ENCODE measurements at places on chromosomes 13 and 19. TPM values are rescaled to one million over a fixed set of nuclear protein-coding genes. Genes with fewer than 3 reads are reported as not detected.

DNA sequence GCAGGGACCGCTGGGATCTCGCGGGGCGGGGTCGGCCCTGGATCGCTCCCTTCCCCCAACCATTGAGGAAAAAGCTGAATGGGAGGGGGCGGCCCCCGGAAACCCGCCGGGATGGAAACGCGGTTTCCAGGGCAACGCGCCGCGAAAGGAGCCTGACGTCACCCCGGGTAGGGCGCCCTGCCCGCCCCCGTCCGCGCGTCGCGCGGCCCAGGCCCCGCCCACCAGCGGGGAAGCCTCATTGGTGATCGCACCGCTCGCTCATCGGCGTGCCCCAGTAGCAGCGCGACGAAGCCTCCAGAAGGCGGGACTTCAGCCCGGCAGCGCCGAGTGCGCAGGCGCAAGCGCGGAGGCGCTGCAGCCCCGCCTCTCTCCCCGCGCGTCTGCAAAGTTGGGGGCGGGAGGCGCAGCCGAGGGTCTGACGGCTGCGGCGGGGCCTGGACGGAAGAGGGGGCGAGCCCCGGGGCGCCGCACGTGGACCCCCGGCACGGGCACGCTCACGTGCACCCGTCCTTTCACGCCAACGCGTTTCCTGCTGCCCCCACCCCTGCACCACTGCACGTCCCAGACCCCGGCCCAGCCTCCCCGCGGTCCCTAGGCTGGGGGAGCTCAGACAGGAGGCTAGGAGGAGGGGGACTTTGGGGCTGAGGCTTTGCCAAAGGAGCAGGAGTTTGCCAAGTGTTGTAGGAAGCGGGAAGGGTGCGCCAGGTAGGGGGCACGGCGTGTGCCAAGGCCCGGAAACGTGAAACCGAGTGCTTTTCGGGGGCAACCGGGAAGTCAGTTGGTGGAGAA is 8.2 kb upstream of the CIRBP start:
- peaks cover 25% of the 10 kb centered on the region for H3K36me3 ChIP-seq
- peak overlapping the region; percentile 99 for H3K27ac ChIP-seq
- H3K4me3 ChIP-seq = peak overlapping the region; percentile 55
- H3K4me1 ChIP-seq = no peaks in the 10 kb centered on the region
- DNase-seq = peak; percentile 93

The IGFLR1 gene
- total RNA-seq = 25.5 TPM

DNA sequence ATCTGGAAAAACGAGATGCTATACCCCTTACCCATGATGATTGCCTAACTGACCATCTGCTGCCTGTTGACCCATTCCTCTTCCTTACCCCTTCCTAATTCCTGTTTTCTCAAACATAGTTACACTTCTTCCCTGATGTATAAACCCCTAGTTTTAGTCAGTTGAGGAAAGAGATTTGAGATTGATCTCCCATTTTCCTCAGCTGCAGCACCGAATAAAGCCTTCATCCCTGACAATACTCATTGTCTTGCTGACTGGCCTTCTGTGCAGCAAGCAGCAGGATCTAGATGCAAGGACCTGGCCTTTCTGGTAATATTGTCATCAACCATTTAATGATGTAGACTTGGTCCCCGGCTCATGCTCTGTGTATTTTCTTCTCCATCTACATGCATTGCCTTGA is 999 bp upstream of the ZNF264 start:
- peak overlapping the region; percentile 79 for H3K4me3 ChIP-seq
- no peak overlapping the region for H3K27ac ChIP-seq
- H3K4me1 ChIP-seq = peaks cover 14% of the 10 kb centered on the region
- no peaks in the 10 kb centered on the region for H3K36me3 ChIP-seq

The TUBA3C gene
- not detected for total RNA-seq

The APLP1 gene
- total RNA-seq = 19.7 TPM

The RRAS gene
- total RNA-seq = 170 TPM

GRCh38 chr13:59745392-59745788 is 418.3 kb downstream of the DIAPH3 start:
- H3K27ac ChIP-seq = no peak overlapping the region
- no peaks in the 10 kb centered on the region for H3K4me1 ChIP-seq
- no peaks in the 10 kb centered on the region for H3K27me3 ChIP-seq
- DNase-seq = no peak
- no peaks in the 10 kb centered on the region for H3K36me3 ChIP-seq

- H3K4me1 ChIP-seq = peaks cover 15% of the 10 kb centered on the region
- no peak for DNase-seq
- no peaks in the 10 kb centered on the region for H3K36me3 ChIP-seq
- H3K4me3 ChIP-seq = no peak overlapping the region
- no peaks in the 10 kb centered on the region for H3K27me3 ChIP-seq
- no peak overlapping the region for H3K27ac ChIP-seq
These were observed 110.5 kb downstream of the NDFIP2 start for GRCh38 chr13:79591493-79591892.

The RPL18 gene
- total RNA-seq = 2,253 TPM

- no peak for DNase-seq
- no peak overlapping the region for H3K4me3 ChIP-seq
- no peaks in the 10 kb centered on the region for H3K27me3 ChIP-seq
These were observed 1335.3 kb downstream of the EFNB2 start for GRCh38 chr13:105200181-105200580.

The FUT2 gene
- total RNA-seq = not detected

DNA sequence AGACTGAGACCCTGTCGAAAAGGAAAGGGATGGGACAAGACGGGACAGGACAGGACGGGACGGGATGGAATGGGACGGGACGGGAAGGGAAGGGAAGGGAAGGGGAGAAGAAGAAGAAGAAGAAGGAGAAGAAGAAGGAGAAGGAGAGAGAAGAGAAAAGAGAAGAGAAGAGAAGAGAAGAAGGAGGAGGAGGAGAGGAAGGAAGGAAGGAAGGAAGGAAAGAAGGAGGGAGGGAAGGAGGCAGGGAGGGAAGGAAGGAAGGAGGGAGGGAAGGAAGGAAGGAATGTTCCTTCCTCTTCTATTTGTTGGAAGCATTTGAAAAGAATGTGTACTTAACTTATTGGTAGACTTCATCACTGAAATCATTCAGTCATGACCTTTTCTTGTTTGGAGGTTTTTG is 9.6 kb upstream of the SHFL start:
- H3K4me1 ChIP-seq = no peaks in the 10 kb centered on the region
- H3K4me3 ChIP-seq = no peak overlapping the region

GRCh38 chr13:24274452-24275021 is 34.8 kb upstream of the C1QTNF9 start:
- no peak for DNase-seq
- no peaks in the 10 kb centered on the region for H3K36me3 ChIP-seq
- H3K4me3 ChIP-seq = no peak overlapping the region
- no peaks in the 10 kb centered on the region for H3K27me3 ChIP-seq

DNA sequence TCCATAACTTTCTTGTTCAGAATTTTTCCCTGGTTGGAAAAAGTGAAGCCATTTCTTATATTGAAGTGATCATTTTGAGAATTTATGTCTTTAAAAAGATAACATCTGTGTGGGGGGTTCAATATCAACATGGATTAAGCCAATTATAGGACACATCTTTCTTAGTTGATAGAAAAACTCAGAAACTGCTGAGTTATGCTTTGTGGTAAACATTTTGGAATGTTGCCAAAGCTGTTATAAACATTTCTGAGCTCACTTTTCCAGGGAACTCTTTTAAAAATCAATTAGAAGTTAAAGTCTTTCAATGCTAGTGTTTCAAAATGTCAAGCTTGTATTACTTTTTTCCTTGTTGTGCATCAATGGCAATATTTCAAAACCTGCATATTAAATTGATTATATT is 248.8 kb downstream of the DACH1 start:
- no peaks in the 10 kb centered on the region for H3K27me3 ChIP-seq
- H3K36me3 ChIP-seq = no peaks in the 10 kb centered on the region
- no peaks in the 10 kb centered on the region for H3K4me1 ChIP-seq
- DNase-seq = no peak
- H3K4me3 ChIP-seq = no peak overlapping the region

The ERICH6B gene
- total RNA-seq = not detected

- H3K4me3 ChIP-seq = no peak overlapping the region
- H3K27ac ChIP-seq = no peak overlapping the region
These were observed 149.1 kb downstream of the COG6 start for GRCh38 chr13:39804332-39805210.

The EBPL gene
- total RNA-seq = 88.7 TPM

DNA sequence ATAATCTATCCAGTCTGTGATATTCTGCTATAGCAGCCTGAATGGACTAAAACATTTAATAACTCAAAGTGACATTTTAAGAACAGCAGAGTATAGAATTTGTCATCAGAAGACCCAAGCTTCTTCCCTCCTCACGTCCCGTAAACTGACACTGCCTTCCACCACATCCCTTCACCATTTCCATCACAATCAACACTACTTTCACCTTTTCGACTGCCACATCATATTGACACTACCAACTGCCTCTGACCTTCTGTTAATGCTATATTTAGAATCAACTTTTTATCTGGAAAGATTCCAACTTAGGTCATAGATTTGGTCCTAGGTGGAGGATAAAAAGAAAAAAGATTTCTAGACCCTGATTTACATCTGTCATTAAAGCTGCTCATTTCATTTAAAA is 39.6 kb downstream of the STOML3 start:
- no peak overlapping the region for H3K27ac ChIP-seq
- no peak for DNase-seq
- no peaks in the 10 kb centered on the region for H3K36me3 ChIP-seq
- no peak overlapping the region for H3K4me3 ChIP-seq
- no peaks in the 10 kb centered on the region for H3K27me3 ChIP-seq

DNA sequence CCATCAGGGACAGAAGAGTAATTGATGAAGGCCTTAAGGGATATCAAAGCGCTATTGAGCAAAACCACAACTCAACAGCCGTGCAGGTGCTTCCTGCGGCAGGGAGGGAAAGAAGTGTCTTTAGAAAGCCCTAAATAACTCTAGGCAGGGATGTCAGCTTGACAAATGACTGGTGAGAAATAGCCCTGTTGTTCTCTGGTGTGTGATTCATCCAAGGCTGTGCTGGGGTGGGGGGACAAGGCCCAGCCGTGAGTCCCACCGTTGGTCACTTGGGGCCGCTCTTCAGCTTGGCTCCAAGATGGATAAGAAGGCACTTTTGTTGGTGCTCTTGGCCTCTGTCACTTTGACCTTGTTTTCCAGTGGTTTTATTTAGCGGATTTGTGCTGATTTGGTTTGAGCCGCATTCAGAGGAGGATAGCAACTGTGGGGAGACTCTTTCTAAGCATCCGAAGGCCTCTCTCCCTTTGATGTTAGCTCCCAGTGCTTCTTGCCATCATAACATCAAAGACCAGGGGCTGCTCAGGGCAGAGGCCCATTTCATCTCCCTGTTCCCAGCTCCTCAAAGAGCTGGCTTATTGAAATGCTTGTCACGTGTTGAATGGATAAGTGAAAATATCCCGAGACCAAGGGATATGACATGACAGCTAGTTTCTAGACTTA is 130.3 kb upstream of the SERP2 start:
- H3K27me3 ChIP-seq = no peaks in the 10 kb centered on the region
- DNase-seq = no peak
- H3K36me3 ChIP-seq = no peaks in the 10 kb centered on the region
- H3K4me3 ChIP-seq = no peak overlapping the region
- peaks cover 5% of the 10 kb centered on the region for H3K4me1 ChIP-seq

DNA sequence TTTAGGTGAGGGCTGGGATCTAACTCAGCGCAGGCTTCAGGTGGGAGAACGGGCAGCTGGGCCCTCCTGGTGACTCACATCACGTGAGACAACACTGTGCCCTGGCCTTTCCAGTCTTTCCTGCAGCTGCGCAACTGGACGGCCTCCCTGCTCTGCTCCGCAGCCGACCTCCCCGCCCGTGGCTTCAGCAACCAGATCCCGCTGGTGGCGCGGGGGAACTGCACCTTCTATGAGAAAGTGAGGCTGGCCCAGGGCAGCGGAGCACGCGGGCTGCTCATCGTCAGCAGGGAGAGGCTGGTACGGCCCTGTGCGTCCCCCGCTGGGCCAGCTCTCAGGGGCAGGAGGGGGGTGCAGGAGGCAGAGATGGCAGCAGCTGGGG is 8.8 kb downstream of the SPPL2B start:
- peaks cover 38% of the 10 kb centered on the region for H3K4me1 ChIP-seq
- H3K36me3 ChIP-seq = peaks cover 49% of the 10 kb centered on the region
- no peaks in the 10 kb centered on the region for H3K27me3 ChIP-seq
- H3K27ac ChIP-seq = no peak overlapping the region

- peak overlapping the region; percentile 44 for H3K4me3 ChIP-seq
- H3K36me3 ChIP-seq = no peaks in the 10 kb centered on the region
- DNase-seq = peak; percentile 72
These were observed 13.8 kb downstream of the SH2D3A start for GRCh38 chr19:6753178-6754031.

GRCh38 chr19:531009-531752 is 379 bp upstream of the CDC34 start:
- peaks cover 14% of the 10 kb centered on the region for H3K27me3 ChIP-seq
- H3K4me1 ChIP-seq = peaks cover 22% of the 10 kb centered on the region
- peak overlapping the region; percentile 99 for H3K4me3 ChIP-seq
- peaks cover 13% of the 10 kb centered on the region for H3K36me3 ChIP-seq

- DNase-seq = no peak
- H3K4me3 ChIP-seq = no peak overlapping the region
- no peaks in the 10 kb centered on the region for H3K4me1 ChIP-seq
- H3K27me3 ChIP-seq = no peaks in the 10 kb centered on the region
These were observed 112.2 kb downstream of the SLITRK5 start for GRCh38 chr13:87783366-87783765.

The KLK8 gene
- 1.9 TPM for total RNA-seq

- H3K27me3 ChIP-seq = no peaks in the 10 kb centered on the region
- no peaks in the 10 kb centered on the region for H3K4me1 ChIP-seq
- no peak overlapping the region for H3K4me3 ChIP-seq
- H3K36me3 ChIP-seq = no peaks in the 10 kb centered on the region
- no peak for DNase-seq
These were observed 3.8 kb downstream of the ARL11 start for GRCh38 chr13:49632156-49632555.

The LILRA6 gene
- 1.2 TPM for total RNA-seq

The HSPB6 gene
- 139 TPM for total RNA-seq

DNA sequence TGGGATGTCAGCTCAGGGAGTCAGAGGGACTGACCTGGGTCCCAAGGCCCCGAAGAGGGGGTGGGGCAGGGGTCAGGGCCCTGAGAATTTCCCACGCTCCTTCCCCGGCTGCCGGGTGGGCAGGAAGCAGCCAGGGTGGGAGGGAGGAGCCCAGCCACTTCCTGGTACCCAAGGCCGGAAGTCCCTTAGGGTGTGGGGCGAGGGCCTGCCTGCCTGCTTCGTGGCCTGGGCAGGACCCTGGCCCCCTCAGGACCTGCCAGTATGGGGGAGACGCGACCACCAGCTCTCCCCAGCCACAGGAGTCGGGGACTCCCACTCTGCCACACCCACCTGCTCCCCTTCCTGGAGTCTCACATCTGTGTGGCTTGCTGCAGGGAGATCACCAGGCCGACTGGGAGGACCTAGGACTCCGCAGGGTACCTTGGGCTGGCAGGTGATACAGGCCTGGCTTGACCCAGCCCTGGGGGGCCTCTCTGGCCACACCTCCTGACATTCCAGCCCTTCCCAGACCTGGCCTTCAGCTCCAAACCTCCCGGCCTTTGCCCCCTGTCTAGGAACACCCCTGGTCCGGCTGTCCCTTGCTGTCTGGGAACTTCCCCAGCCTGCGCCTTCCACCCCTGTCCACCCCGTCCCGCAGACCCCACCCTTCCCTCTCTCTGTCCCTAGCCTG is 9.8 kb upstream of the CIRBP start:
- DNase-seq = peak; percentile 43
- peak overlapping the region; percentile 93 for H3K27ac ChIP-seq
- no peaks in the 10 kb centered on the region for H3K27me3 ChIP-seq
- peaks cover 21% of the 10 kb centered on the region for H3K36me3 ChIP-seq
- H3K4me1 ChIP-seq = no peaks in the 10 kb centered on the region
- H3K4me3 ChIP-seq = peak overlapping the region; percentile 25

The FCAR gene
- not detected for total RNA-seq

The RCBTB2 gene
- 9.9 TPM for total RNA-seq

All from tibial nerve (tissue), 4 donors.